Activated CD4-positive, alpha-beta T cell treated with anti-CD3 and anti-CD28 coated beads for 1 hour (primary cell): ENCODE measurements at places on chromosomes 2 and 18.

- no peak for DNase-seq
Observed at GRCh38 chr2:127158614-127159290, 51.8 kb upstream of the BIN1 start.

DNA sequence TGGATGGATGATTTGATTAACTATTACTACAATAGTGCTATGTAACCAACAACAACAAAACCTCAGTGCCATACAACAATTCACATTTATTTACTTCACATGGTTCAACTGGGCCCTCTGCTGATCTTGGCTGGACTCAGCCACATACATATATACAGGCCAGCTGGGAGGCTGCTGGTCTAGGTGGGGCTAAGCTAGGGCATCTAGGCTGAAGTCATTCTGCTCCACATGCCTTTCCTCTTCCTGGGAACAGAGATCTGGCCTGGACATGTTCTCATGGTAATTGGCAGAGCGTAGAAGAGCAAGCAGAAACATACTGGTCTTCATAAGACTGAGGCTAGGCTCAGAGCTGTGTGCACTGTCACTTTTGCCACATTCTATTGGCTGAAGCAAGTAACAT lies 102.8 kb upstream of the RNF152 start:
- no peak for DNase-seq

GRCh38 chr2:226658555-226658954 lies 141.1 kb downstream of the IRS1 start:
- DNase-seq, result no peak

DNA sequence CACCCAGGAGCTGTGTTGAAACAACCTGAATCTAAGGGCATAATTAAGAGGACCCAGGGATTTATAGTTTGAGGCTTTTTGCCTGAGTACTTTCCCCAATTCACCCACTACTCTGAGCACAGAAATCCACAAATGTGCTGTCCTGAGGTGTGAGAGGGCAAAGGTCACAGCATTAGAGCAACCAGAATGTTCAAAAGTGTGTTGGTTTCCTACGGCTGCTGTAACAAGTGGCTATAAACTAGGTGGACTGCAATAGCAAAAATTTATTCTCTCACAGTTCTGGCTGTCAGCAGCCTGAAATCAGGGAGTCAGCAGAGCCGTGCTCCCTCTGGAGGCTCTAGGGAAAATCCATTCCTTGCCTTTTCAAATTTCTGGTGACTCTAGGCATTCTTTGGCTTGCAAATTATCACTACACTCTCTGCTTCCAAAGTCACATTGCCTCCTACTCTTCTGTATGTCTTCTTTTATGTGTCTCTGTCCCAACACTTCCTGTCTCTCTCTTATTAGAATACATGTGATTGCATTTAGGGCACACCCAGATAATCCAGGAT lies 91.4 kb upstream of the TACR1 start:
- no peak for DNase-seq

DNA sequence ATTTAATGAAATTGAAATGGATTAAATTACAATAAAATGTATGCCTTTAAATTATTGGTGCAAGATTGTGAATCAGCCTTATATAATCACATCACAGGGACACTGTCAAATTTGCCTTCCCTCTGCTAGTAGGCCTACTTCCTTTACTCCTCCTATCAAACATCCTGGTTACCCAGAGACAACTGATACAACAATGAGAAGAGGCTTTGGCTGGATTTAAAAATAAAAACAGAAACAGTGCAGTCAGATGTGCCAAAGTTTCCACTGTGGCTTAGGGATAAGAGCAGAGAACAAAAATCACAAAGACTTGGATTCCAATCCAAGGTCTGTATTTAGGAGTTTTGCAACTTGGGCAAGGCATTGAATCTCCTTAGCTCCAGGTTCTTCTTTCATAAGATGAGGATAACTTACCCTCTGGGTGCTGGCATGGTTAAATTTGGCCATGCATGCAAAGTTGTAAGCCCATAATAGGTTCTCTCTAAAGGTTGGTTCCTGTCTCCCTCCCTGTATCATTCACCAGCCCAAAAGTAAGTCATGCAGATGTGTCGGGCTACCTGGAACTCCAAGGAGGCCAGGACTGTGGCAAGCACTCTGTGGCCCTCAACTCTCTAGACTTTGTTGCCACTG lies 99.3 kb upstream of the LRATD1 start:
- no peak for DNase-seq
